Osteocyte (in vitro differentiated cells): ENCODE measurements at places on chromosomes 2 and 18.

DNA sequence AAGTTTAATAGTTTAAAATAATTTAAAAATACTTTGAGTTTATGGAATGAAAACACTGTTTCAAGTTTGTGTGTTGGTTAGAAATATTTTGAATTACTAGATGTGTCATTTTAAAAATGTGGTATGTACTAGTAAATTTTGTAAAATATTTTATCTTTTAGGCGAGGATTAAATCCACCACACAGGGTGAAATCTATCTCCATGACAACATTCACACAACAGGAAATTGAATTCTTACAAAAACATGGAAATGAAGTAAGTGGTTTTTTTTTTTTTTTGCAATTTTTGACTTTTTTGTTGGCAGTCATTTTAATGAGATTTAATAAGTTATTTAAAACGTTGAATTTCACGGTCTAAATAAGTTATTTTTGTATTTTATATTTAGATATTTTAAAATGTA, 19.4 kb downstream of the AGFG1 start:
- no peak for DNase-seq

DNA sequence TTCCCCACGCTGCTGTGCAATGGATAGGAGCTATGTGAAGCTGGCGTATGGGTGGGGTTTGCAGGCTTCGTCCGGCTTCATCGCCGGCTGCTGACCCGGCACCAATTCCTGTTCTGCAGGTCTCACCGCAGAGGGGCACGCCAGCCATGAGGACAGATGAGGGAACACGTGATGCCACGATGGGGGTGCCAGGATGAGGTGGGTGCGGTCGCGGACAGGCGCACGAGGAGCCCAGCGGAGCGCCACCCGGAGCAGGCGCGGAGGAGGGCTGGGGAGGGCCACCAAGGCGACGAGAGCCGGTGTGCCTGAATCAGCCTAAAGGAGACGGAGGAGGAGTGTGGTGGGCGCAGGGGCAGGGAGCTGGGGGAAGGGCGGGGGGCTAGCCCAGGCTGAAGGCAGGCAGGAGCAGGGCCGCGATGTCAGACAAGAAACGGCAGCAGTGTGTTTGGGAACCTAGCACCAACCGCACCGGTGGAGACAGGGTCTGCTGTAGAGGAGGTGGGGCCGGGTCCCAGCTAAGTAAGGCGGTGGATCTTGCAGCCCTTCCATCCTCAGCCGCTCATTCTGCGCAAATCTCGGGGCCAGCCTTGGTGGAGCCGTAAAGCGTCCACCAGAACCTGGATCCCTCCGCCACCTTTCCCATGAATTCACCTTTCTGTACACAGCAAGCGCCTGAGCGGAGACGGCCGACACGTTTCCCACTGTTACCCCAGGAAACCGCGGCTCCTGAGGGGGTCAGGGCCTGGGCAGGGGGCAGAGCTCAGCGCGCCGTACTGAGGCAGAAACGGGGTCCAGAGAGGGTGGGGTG, 17.0 kb upstream of the CD8A start:
- no peak for DNase-seq

DNA sequence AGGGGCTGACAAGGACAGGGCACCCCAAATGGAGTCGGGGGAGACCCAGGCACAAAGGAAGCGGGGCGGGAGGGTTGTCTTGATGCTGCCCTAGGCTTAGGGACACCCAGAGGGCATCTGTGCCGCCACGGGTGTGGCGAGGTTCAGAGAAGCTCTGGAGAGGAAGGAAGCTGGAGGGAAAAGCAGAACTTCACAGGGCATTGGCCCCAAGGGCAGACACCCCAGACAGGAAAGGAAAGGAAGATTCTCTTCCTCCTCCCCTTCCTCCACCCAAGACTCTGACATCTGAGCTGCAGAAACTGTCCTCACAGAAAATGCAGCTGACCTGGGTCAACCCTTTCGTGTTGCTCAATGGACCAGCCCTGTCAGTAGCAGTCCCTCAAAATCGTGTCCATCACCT, 25.6 kb downstream of the DNMT3A start:
- DNase-seq, result no peak

- DNase-seq, result no peak
These were observed 113.3 kb upstream of the DNMT3A start for GRCh38 chr2:25454824-25455611.

DNA sequence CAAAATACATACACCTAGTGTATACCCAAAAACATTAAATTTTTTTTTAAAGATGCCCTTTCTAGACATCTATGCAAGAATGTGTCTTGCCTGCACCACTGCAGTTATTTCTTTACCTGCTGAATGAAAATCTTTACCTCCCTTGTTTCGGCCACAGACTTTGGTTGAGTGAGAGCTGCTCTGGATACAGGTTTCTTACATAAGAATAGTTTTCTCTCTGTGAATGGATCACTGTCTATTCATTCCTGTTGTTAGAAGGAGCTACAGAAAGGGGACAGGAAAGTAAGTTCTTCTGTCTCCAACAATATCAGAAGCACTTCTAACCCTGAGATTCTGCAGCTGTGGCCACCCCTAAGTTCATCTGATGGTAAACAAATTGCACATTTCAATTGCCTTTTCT, 113.0 kb upstream of the CDCA7 start:
- DNase-seq, result no peak
